ENCODE measurements at places on chromosomes 5 and 9.
A peak's percentile ranks its signal among the peaks of the same experiment; 100 is the strongest.

DNA sequence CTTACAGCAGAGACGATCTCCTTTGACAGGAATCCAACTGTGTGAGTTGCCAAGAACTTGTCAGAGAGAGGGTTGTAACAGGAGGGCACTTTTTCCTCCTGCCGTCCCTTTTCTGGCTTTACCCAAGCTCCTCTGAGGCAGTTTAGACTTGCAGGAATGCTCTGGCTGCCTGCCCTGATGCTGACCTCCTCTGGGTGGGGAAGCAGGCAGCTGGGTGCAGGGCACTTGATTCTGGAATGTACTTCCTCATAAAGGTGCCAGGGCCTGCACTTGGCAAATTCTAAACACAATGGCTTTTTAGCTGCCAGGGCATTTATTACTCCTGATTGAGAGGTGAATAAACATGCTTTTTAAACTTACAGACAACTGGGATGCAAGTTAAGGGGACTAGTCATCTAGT is 190.4 kb downstream of the EPB41L4A start:
- peak; percentile 62 for DNase-seq

DNA sequence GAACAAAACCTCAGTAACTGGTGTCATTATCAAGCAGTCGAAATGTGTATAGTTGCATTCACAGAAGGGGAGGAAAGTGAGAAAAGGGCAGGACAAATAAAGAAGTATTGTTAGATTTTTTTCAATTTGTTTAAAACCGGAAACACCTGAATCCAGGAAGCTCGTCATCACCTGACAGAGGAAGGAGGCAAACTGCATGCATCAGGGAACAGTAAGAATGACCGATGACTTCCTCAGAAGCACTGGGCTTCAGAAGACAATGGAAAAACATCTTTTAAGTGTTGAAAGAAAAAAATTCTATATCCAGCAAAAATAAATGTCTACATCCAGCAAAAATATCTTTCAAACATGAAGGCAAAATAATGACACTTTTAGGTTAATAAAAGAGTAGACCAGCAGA is 29.5 kb downstream of the PLEKHG4B start:
- no peak for DNase-seq

GRCh38 chr9:91208837-91209236 is 152.9 kb downstream of the AUH start:
- DNase-seq: no peak

GRCh38 chr5:177603631-177604030 is 3.7 kb downstream of the B4GALT7 start:
- DNase-seq: no peak

DNA sequence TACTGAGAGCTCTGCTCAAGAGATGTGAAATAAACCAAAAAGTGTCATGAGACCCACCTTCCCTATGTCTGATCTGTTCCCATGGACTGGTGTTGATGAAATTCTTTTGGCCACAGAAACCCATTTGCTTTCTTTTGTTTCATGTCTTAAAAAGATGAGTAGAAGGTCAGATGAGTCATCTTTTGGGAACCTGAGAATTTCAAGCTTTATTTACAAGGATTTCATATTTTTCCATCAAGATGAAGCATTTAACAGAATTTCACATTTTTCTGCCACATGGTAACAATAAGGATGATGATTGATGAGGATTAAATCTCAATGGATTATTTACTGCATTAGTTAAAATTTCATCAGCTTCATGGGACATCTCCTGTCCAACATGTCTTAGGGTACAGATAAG is 337.8 kb downstream of the DEPDC1B start:
- DNase-seq: no peak

- no peak for DNase-seq
Observed at GRCh38 chr5:1348986-1349245, 4.0 kb upstream of the CLPTM1L start.

- no peak for DNase-seq
Observed at GRCh38 chr9:81758123-81758797, 68.9 kb upstream of the TLE1 start.

DNA sequence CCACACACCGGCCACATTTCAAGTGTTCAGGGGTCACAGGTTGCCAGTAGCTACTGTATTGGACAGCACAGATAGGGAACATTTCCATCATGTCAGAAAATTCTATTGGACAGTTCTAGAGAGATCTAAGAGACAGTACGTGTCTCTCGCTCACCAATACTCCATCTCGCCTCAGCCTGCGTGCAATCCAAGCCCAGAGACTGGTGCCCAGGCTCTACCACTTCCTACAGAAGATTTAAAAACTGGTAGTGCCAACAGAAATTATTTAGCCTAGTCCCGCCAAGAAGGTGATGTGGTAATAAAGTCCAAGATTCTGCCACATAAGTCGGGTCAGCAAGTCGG is 390 bp upstream of the SNX2 start:
- DNase-seq: no peak

GRCh38 chr5:30650311-30650710 is 543.2 kb upstream of the CDH6 start:
- no peak for DNase-seq

DNA sequence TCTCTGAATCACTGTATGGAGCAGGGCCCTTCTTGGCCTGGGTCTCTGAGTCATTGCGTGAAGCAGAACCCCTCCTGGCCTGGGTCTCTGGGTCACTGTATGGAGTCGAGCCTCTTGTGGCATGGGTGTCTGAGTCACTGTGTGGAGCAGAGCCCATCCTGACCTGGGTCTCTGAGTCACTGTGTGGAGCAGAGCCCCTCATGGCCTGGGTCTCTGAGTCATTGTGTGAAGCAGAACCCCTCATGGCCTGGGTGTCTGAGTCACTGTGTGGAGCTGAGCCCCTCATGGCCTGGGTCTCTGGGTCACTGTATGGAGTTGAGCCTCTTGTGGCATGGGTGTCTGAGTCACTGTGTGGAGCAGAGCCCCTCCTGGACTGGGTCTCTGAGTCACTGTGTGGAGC is 94.0 kb upstream of the RAPGEF1 start:
- no peak for DNase-seq

Data from psoas muscle (tissue), 8 donors.